CD8-positive, alpha-beta memory T cell (primary cell): ENCODE measurements at places on chromosomes 3 and 15. TPM values are rescaled to one million over a fixed set of nuclear protein-coding genes. Genes with fewer than 3 reads are reported as not detected.

QARS1 gene
- 233 TPM for total RNA-seq

DNA sequence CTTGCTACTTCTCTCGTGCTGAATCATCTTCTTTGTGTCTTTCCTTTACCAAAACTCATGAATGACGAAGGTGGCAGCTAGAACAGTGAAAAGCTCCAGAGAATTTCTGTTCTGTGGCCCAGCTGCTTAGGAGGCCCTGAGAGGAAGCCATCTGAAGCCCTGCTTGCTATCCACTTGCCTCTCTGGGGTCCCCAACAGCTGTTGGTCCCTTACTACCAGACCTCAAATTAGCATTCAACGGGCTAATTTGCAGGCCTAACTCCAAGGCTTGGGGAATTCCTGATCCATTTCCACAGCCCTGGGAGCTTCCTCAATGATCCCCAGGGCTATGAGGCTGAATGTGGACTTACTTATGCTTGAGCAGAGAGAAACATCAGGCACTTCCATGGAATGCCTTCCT lies 37.5 kb upstream of the FSTL1 start:
- no peak for DNase-seq

DNA sequence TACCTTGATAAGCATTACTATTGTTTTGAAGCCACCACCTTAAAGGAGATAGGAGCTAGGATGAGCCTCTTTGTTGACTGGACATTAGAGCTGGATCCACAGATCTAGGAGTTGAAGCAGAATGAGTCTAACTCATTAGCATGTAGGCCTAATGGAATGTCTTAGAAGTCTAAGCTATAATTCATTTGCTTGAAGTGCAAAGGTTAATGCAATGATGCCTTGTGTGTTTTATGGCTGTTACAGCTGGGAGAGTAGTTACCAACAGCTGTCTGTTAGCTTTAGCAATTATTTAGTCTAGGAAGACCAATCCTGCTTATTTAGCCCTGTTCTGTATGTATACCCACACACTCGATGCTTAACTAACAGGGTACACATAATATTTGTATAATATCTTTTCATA lies 419.3 kb downstream of the TUSC7 start:
- DNase-seq: no peak

MCF2L2 gene
- total RNA-seq: 2.8 TPM

GRCh38 chr3:178318941-178319816 lies 217.1 kb upstream of the KCNMB2 start:
- no peak for DNase-seq

GPR27 gene
- total RNA-seq: 2.3 TPM

MYD88 gene
- total RNA-seq: 35.9 TPM

DNA sequence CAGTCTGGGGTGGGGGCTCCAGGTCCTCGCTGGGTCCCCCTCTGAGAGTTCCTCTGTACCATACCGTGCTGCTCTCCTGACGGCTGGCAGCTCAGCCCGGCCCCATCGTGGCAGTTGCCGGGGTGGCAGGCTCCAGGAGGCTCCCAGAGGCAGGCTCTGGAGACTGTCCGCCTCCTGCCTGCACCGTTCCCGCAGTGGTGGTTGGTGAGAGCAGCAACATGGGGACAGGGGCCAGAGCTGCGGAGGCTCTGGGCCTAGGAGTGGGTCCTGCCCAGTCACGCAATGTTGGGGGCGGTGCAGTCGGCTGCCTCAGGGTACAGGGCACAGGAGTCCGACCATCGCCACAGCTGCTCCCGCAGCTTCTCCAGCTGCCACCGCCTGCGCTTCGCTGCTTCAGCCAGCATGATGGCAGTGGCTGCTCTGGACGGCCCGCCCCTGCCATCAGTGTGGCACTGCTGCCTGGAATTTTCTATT lies 492.7 kb downstream of the AGBL1 start:
- no peak for DNase-seq
